Urothelium cell line (cell line): ENCODE measurements at places on chromosomes 7 and 10.

DNA sequence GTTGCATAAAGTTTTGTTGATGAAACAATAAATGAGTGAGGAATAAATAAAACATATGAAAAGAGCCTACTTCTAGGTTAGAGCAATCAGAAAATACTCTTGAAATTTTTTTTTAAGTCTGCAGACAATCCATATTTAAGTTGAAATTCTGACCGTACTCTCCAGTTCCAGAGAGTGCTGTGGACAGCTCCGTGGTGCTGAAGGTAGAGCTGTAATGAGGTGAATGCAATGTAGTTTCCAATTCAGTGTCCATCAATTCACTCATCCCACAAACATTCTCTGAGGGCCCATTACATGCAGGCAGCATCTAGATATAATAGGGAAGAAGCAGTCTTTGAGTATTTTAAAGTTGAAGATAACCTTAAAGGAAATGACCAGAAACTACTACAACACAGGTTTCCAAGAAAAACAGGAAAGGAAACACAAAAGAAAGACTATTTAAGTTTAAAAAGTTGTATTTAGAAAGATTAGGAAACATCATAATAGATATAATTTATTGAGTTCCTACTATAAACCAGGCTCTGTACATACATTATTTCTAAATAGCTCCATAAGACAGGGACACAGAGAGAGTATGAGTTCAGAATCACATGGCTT lies 44.0 kb upstream of the CRTAC1 start:
- DNase-seq: peak; percentile 30

GRCh38 chr10:99782447-99783286 lies at the start of gene ABCC2:
Gene ABCC2, plus strand, starts transcription at chr10:99782640. Its CDS starts 205 bp downstream, at chr10:99782845.
- DNase-seq: no peak

DNA sequence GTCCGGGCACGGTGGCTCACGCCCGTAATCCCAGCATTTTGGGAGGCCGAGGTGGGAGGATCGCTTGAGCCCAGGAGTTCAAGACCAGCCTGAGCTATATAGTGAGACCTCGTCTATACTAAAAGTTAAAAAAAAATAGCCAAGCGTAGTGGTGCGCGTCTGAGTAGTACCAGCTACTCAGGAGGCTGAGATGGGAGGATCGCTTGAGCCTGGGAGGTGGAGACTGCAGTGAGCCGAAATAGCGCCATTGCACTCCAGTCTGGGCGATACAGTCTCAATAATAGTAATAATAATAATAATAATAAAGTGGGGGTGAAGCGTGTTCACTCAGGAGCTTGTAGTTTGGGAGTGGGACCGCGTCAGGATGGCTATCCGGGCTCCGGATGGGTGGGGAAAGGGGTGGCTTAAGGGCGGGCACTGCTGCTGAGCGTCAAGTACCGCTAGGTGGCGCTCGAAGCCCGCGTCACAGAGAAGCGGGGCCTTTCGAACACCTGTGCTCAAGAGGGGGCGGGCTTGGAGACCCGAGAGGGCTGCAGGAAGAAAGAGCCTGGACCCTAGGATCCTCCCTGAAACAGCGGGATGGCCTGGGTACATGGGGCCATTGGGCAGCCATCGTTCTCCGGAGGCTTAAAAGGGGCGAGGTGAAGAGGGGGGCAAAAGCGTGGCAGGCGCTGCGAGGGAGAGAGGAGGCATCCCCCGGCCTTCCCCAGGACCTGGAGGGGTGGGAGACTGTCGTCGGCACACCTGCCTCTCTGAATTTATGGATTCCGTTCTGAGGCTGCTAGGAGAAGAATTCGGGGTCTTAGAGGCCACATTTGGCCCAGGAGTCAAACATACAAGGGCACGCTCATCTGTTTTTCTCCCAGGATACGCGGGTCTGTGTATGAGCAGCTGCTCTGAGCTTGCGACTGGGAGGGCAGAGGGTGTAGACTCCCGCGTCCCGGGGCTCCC lies 14.5 kb downstream of the LBX1 start:
- DNase-seq: peak; percentile 84

- DNase-seq: no peak
Measured at GRCh38 chr7:24922099-24922773, 57.7 kb downstream of the OSBPL3 start.

DNA sequence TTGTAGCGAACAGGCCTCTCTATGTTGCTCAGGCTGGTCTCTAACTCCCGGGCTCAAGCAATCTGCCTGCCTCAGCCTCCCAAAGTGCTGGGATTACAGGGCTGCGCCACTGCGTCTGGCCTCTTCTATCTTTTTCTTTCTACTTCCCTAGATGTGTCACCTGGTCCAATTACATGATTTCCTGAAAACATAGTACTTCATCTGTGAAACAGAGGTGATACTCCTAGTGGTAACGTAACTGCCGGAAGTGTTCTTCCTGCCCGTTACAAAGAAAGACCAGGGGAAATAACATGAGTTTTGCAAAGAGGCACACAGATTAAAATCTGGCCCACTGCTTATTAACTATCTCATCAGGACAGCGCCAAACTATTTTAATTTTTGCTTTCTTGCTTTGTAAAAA lies 18.4 kb upstream of the HGF start:
- no peak for DNase-seq
